ENCODE measurements at places on chromosomes 5 and 9. TPM values are rescaled to one million over a fixed set of nuclear protein-coding genes. Genes with fewer than 3 reads are reported as not detected.

DNA sequence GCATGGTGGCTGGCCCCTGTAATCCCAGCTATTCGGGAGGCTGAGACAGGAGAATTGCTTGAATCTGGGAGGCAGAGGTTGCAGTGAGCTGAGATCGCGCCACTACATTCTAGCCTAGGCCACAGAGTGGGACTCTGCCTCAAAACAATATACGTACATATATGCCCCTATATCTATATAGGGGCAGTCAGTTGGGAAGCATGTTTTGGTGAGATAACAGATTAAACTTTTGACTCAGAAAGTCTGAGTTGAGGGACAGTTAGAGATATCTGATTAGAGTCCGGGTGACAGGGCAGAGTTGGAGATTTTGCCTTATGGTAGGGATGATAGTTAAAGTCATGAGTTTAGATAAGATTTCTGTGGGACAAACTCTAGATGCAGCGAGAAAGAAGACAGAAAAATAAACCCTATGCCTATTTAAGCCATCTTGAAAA is 71.8 kb upstream of the ALDH1A1 start:
- ATAC-seq = no peak

- ATAC-seq = no peak
Measured at GRCh38 chr5:125267636-125268248, 521.3 kb upstream of the ZNF608 start.

DNA sequence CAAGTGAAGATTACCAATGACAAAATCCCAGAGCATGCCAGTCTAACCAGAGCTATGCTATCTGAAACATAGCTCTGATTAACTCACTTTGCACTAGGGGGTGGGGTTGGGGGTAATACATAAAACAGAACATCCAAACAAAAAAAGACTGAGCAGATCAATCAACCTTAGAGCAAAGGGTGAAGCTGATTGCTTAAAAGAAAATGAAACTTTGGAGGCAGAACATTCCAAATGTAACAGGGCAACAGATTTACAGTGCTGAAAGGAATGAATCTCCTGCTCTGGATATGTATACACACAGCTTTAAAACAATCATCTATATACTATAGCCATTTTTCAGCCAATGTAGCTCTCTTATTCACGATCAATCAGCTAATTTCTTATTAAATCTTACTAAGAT is 4.9 kb downstream of the IL6ST start:
- no peak for ATAC-seq

DNA sequence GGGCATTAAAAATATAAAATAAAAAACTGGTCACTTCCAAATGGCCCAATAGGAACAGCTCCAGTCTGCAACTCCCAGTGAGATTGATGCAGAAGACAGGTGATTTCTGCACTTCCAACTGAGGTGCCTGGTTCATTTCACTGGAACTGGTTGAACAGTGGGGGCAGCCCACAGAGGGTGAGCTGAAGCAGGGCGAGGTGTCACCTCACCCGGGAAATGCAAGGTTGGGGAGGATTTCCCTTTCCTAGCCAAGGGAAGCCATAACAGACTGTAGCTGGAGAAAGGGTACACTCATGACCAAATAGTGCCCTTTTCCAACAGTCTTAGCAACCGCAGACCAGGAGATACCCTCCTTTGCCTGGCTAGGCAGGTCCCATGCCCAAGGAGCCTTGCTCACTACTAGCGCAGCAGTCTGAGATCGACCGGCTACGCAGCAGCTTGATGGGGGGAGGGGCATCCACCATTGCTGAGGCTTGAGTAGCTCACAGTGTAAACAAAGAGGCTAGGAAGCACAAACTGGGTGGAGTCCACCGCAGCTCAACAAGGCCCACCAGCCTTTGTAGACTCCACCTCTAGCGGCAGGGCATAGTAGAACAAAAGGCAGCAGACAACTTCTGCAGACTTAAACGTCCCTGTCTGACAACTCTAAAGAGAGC is 12.7 kb downstream of the RLN1 start:
- no peak for ATAC-seq

- peak; percentile 98 for ATAC-seq
Measured at GRCh38 chr9:15220658-15221318, 86.2 kb downstream of the TTC39B start.

DNA sequence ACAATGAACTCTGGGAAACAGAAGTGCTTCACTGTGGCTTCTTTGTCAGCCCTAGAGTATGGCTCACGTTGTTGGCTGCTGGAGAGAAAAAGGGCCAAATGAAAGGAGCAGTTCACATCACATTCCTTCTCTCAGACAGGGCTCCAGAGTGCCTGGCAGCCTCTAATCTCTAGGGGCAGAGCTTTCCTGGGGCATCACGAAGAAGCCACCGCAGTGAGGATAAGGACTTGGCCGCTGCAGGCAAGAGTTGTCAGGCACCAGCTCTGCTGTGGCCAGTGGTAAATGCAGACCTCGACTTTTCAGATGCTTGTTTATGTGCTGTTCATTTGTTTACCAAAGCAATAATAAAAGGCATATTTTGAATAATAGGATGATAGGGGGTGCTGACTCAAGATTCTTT is 227.2 kb downstream of the ICE1 start:
- ATAC-seq = no peak

- no peak for ATAC-seq
Measured at GRCh38 chr5:168844016-168844921, 265.1 kb upstream of the PANK3 start.

DNA sequence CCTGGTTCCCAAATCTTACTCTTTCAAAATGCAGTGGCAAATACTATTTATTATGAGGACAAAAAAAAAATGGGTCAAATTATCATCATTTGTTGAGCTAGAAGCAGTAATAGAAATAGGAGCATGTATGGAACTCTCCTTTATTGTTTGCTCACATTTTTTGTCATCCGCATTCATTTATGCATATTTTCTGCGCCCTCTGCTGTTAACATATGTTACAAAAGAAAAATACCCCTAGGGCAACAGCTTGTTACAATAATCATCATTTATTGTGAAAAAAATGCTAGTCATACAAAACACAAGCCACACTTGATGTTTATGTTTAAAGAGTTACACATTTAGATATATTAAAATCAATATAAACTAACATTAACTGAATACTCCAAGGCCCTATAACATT is 328.2 kb downstream of the TUSC1 start:
- no peak for ATAC-seq

- ATAC-seq = no peak
Measured at GRCh38 chr9:135602789-135603481, 36.4 kb downstream of the GLT6D1 start.

- ATAC-seq = no peak
Measured at GRCh38 chr5:139571543-139571942, 10.4 kb downstream of the UBE2D2 start.

GRCh38 chr5:71658916-71659662 is 60.0 kb upstream of the CARTPT start:
- ATAC-seq = no peak

- ATAC-seq = no peak
Measured at GRCh38 chr9:110452227-110452801, 114.7 kb upstream of the TXNDC8 start.

DNA sequence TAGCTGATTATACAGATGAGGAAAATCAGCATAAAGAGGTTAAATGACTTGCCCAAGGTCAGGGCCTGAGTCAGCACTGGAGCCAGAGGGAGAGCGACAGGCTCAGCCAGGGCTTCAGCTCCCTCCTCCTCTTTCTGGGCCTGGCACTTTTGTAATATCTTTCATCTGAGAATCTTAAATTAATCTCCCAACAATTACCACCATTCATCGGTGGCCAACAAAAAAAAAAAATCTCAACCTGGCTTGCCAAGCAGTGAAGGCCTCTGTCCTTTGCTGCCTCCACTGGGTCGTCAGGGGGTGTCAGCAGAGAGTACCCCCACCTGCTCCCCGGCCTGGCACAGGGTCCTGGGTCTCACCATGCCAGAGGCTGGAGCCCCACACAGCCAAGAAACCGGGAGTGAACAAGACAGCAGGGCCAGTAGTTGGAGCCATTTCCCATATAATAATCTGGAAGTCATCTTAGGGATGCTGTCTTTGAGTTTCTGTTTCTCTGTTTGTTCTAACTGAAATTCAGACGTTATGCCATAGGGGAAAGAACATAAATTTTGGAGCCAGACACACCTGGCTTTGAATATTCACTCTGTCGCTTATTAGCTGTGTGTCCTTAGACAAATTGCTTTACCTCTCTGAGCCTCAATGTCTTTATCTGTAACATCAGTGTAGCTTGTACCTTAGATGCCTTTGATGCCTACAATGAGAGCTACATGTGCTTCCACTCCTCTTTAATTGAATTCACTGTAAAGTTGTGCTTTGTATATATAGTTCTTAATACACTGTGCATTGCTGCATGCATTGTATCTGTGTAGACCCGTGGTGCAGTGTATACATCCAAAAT is 299.9 kb upstream of the MSX2 start:
- ATAC-seq = no peak

DNA sequence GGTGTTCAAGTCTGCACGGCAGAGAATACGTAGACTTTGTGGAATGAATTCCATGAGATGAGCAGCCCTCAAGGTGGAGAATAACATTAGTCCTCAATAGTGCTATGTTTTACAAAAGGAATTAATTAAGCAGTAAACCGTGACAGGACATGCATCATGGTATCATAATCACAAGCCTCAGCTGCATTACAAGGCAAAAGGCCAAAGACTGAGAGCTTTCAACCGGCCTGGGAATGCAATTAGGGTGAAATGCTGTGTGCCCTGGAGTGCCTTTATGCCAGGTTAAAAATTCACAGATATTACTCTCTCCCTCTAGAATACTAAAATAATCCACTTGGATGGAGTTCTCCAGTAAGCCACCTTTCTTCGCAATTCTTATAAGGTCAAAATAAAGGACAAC is 270.6 kb downstream of the MLLT3 start:
- ATAC-seq = no peak

DNA sequence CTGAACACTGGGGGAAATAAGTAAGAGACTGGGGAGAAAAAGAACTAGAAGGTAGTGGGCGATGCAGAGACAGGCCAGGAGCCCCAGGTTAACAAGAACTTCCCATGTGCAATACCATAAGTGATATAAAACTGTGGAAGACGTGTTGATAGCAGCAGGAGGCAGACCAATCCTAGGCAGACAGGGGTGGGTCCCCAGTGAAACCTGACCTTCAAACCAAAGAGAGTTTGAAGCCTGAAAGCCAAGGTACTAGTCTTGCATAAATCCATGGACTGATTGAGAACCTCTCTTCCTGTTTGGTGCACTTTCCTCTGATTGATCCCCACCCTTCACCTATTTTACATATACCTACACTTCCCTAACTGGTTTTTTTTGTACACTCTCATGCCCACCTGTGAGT is 15.2 kb upstream of the HEXB start:
- no peak for ATAC-seq

DNA sequence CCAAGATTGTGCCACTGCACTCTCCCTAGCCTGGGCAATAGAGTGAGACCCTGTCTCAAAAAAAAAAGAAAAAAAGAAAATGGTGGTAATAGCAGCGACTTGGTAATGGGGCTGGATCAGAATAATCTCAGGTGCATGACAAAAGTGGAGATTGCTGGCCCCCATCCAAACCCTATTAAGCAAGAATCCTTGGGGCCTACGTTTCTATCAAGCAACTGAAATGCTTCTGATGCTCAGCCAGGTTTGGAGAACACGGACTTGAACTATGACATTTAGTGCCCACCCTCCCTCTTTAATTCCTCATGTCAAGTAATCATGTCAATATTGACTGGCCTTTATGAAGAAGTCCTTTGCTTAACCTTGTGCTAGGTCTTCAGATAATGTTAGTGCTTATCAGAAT is 6.6 kb downstream of the C5orf52 start:
- no peak for ATAC-seq

- peak; percentile 50 for ATAC-seq
Measured at GRCh38 chr5:57937501-57938173, 455.0 kb upstream of the ACTBL2 start.

DNA sequence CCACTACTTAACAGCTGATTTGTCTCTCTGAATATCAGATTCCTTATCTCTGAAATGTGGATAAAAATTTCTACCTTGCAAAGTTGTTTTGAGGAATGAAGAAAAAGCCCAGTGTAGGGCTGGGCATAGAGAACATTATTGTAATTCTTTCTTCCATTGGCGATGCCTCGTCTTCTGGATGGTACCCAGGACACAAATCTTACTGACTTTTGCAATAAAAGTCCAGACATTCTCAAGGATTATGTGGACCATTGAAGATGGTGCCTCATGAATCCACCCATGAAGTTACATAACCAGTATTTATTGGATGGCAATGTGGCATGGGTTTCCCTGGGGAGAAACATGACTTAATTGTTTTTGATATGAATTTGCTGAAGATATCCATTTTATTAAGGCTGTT is 33.1 kb downstream of the NNT start:
- no peak for ATAC-seq

GRCh38 chr9:135330307-135330631 is 149.3 kb upstream of the PPP1R26 start:
- ATAC-seq = no peak

DNA sequence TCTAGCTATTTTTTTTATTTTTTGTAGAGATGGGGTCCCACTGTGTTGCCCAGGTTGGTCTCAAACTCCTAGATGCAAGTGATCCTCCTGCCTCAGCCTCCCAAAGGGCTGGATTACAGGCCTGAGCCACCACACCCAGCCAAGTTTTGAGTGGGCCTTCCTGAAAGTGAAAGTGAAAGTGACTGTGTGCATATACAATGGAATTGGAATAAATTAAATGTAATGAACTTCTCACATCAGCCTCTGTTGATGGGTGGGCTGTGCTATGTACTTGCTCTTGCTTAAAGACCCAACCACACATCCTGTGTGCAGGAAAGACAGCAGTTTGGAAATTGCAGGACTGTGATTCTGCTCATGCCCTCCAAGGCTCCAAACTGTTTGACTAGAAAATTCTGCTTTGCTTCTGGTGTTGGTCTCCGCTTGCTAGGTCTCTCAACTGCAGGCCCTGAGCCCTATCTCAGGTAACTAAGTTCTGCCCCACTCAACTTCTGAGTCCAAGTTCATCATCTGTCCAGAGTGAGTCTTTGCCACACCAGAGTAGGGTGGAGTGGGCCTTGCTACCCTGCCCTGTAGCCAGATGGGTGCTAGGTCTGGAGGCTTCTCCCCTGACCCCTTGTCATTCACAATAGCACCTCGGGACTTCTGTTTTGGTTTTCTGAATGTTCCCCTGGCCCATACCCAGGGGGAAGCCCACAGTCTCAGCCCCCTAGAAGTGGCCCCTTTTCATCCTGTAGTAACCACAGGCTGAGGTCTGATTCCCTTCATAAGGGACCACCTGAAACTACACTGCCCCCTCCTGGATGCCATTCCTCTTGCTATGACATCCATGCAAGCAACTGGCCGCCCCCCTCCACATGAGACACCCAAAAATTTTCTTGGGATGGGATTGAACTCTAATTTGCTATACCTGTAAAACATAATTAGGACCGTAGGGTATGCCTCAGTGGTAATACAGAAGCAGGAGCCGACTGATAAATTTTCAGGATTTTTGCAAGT is 36.5 kb upstream of the RAD23B start:
- ATAC-seq = no peak

Gene SLC2A8
- 18.2 TPM for total RNA-seq

Gene PCDHGB1
- total RNA-seq = 3.3 TPM

Gene GPRIN1
- total RNA-seq = 40.0 TPM

Gene BAAT
- not detected for total RNA-seq

Gene FOXD4L5
- total RNA-seq = 0.32 TPM

Gene LCN15
- 0.50 TPM for total RNA-seq

Gene CRB2
- total RNA-seq = 32.4 TPM

Gene TMEM8B
- 9.0 TPM for total RNA-seq

Gene DMRT3
- total RNA-seq = 0.34 TPM

Gene SLC6A3
- total RNA-seq = 1.1 TPM
